ENCODE measurements at places on chromosomes 2 and 18.

DNA sequence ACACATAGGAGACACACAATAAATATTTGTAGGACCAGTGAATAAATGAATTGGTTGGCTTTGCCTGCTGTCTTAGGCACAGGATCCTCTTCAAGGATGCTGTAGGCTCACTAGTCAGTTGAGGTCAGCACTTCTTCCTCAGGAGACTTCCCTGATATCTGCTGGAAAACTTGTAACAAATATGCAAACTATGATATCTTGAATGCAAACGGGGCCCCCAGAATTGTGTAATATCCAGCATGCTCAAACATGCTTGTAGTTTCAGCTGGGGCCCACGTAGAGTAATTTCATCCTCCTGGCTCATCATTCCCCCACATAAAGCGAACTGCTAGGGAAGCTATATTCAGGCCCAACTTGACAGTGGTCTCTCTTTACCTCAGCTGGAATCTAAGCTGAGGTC is 43.6 kb downstream of the POLE4 start:
- ATAC-seq: no peak

- no peak for ATAC-seq
Measured at GRCh38 chr18:43129946-43130524, 14.6 kb upstream of the RIT2 start.

GRCh38 chr2:160142472-160142871 is 57.6 kb downstream of the ITGB6 start:
- no peak for ATAC-seq

DNA sequence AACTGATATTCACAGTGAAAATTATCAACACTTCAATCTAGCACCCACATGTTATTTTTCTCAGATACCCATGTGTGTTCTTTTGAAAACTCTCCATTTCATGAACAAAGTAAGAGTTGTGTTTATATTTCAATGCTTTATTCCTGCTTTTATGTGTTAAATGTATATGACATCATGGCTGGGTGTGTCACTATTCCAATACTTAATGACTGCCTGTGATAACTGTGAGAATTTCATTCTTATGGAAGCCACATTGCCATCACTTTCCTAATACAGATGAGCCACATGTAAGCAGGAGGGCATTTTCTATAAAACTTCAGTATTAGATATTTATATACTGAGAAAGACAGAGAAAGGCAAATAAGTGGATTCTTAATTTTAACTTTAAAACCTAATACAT is 100.4 kb upstream of the FIGN start:
- no peak for ATAC-seq

DNA sequence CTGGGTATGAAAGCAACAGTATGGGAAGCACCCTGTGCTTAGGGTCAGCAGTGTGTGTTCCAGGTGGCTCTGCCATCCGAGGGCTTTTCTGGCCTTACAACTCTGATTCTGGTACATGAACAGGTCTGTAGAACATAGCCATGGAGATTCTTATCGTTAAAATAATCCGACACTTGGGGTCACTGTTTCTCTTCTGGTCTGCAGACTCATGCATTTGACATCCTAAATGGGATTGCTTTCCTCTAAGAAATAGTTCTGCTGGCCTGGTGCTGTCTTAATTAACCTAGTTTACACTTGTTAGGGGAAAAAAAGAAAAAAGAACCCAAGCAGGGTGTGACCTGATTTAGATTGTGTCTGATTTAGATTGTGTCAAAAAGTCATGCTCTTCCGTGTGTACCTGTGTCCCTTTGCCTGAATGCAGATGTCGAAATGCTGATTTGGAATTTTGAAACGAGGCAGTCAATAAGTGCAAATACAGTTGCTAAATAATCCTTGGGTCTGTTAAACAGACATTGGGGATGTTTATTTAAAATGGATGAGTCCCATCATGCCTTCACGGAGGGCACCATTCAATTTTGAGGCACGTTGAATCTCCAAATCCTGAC is 59.6 kb downstream of the TRPM8 start:
- ATAC-seq: peak; percentile 54

DNA sequence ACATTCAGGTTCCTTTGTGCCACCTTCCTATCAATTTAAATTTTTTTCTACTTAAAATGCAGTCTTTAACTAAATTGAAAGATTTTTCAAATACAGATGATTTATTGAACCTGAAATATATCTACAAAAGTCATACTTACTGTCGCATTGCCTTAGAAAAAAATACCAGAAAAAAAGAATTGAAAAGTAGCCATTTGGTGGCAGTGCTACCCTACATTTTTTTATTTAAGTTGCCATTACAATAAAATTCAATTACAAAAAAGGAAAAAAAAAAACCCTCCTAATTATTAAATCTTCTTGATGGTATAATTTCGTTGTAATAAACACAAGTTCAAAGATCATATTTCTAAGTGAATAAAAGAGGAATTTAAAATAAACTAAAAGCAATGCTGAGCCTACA is 43.4 kb downstream of the DSC3 start:
- no peak for ATAC-seq

- no peak for ATAC-seq
Measured at GRCh38 chr18:77203071-77203470, 46.6 kb upstream of the GALR1 start.

DNA sequence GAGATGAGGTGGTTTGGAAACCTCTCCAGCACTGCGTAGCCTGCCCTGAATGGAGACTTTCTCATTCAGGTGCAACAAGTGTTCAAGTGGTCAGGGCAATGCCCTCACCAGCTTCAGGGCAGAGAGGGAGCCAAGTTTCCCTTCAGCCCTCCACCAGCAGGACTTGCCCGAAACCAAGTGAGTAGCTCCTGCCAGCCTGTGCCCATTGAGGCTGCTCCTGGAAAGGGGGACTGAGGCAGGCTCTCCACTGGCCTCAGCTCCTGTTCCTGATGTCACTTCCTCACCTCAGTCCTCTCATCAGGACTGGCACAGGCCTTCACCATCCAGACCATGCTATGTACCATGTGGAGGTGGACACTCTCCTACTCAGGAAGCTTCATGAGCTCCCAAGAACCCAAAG is 94.6 kb downstream of the CELF4 start:
- no peak for ATAC-seq

DNA sequence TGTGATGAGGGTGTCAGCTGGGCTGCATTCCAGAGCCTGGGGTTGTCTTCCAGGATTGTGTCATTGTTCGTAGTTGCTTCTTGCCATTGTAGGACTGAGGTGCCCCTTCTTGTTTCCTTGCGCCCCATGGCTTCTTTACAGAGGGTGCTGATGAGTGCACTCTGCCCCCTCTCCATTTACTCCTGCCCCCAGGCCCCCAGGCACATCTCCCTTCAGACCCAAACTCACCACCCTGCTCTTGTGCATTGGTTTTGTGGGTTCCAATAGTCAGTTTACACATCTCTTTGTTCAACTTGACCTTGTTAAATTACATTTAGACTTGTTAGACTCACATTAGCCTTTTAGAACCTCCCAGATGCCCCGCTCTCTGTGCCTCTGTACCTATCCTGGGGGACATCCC is 33.1 kb downstream of the HJURP start:
- no peak for ATAC-seq

DNA sequence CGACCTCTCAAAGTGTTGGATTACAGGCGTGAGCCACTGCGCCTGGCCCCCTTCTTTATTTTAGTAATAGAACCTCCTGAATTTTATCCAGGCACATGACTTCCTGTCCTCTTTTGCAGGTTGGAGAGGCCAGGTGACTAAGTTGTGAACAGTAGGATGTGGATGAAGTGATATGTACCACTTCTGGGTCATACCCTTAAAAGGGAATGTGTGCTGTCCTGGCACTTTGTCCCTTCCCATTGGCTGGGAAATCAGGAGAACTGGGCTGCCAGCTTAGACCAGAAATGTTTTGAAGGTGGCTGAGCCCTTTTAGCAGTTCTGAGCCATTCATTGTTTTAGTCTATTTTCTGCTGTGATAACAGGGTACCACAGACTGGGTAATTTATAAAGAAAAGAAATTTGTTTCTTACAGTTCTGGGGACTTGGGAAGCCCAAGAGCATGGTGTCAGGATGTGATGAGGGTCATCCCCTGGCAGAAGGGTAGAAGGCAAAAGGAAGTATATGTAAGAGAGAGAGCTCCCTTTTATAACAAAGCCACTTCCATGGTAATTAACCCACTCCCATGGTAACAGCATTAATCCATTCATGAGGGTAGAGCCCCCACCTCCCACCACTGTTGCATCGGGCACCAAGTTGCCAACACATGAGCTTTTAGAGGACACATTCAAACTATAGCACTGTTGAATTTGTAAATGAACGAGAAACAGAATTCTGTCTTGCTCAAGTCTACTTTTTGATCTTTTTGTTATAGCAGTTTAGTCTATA is 79.1 kb downstream of the TTC27 start:
- ATAC-seq: no peak

DNA sequence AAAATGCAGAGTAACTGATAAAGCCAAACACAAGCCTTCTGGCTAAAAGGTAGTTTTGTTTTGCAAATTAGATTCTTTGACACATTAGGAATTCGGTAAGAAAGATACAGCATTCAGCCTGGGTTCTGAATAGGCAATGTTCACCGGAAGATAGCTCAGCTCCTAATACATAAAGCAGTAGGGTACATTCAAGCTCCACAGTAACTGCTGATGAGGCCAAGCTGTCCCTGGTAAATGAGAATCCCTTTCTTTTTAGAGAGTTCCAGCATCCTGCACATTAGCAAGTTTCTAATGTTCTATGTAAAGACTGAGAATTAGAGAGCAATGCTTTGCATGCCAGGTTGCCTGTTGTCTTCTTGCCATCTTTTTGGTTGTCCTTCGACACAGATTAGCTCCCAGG is 316.3 kb upstream of the SLC14A2 start:
- ATAC-seq: no peak

DNA sequence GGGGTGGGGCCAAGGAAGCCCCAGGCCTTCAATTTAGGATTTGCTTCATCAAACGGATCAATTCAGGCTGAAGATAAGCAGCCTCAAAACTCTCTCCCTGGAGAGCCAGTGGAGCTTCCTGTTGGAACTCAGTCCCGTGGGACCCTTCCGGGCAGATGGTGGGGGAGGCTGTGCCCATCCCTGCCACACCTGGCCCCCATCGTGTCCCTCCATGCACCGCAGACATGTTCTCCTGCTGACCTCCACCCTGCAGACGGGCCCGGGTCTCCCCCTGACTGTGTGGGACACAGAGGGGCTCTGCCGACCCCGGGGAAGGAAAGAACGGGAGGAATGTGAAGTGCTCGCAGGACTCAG is 144.2 kb downstream of the TPO start:
- no peak for ATAC-seq

DNA sequence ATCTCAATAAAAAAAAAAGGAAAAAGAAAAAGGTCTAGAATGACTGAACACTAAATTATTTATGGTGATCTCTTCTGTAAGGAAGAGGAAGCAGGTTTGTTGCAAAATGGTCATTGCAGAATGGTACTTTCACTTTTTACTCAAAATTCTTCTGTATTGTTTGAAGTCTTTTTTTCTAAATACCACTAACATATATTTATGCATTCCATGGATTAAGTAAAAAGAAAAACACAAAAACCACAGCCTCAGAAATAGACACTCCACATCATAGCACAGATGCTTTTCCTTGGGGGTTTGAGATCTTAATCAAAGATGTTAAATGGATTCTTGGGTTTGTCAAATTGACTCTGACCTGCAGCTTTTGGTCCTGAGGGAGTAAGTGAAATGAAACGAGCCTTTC is 47.4 kb downstream of the RHOB start:
- ATAC-seq: no peak

GRCh38 chr18:22191923-22192322 is 22.5 kb downstream of the GATA6 start:
- no peak for ATAC-seq

GRCh38 chr2:201580486-201580885 is 62.8 kb downstream of the TMEM237 start:
- no peak for ATAC-seq

GRCh38 chr2:176466918-176467452 is 197.7 kb downstream of the MTX2 start:
- ATAC-seq: no peak

GRCh38 chr18:50729986-50730385 is 89.8 kb downstream of the MRO start:
- ATAC-seq: no peak

DNA sequence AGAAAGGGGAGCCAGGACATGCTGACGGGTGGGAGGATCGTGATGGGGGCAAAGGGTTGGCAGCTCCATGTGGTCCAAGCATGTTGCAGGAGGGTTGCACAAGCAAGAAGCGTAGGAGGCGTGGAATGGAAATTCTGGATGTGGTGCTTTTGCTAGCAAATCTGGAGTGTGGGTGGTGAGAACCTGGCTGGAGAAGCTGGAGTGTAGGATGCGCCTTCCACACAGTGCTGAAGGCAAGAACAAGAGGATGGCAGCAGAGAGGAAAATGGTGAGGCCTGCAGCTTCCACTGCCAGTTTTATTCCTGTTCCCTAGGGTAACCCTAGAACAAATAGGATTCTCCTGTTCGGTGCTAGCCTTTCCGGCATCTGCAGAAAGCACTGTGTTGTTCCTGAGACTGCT is 22.4 kb downstream of the CREG2 start:
- ATAC-seq: no peak

DNA sequence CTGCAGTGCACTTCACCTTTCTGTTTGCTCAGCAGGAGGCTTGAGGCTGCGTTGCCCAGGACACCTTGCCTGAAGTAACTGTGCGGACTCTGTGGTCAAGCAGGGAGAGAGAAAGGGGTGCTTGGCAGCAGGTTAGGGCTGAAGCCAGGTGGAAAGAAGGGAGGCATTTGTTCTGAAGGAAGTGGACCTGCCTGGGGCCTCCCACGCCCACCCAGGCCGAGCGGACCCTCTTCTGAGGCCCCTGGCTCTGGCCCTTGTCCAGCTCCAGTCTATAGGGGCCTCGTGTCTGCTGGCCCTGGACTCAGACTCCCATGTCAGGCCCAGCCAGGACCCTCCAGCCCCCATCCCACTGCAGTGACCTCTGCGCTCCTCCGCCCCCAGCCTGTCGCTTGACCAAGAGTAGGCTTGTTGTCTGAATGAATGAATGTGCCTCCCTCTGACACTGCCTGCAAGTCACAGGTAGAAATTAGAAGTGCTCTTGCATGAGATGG is 2.5 kb downstream of the SNED1 start:
- no peak for ATAC-seq

DNA sequence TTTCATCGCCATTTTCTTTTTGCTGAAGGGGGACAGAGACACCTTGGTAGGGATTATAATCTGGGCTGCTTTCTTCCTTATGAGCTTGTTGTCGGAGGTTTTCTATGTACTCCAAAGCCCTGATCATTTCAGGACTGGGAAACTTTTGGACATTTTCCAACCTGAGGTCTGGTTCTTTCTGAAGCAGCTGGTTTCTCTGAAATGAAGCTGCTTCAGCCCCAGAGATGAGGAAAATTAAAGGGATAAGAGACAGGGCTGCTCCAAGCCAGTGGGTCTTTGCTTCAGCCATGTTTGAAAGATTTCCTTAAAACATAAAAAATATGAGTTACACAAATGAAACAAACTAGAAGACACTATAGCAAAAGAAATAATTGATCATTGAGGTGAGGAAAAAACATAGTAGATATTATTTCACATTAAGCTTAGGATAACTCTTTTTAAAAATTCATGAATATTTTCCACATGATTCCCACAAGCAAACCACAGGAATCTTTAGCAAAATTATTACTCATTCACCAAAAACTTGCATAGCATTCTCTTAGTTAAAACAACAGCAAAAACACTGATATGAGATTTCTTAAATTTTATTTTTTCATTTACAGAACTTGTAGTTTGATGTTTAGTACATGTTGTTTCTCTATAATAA is 3.0 kb downstream of the SCG2 start:
- ATAC-seq: no peak

All from activated T-helper 17 cell treated with anti-CD3 and anti-CD28 coated beads, Interleukin-2, amount 50 U/mL, for 72 hours (primary cell).